Activated CD8-positive, alpha-beta T cell treated with anti-CD3 and anti-CD28 coated beads for 36 hours (primary cell): ENCODE measurements at places on chromosomes 2 and 18.
A peak's percentile ranks its signal among the peaks of the same experiment; 100 is the strongest.

- no peak for DNase-seq
Measured at GRCh38 chr2:218895326-218895725, 14.7 kb downstream of the WNT10A start.

- no peak for DNase-seq
Measured at GRCh38 chr2:224959556-224959955, 82.7 kb downstream of the DOCK10 start.

GRCh38 chr2:127277028-127277427 is 16.9 kb downstream of the ERCC3 start:
- DNase-seq, result no peak

DNA sequence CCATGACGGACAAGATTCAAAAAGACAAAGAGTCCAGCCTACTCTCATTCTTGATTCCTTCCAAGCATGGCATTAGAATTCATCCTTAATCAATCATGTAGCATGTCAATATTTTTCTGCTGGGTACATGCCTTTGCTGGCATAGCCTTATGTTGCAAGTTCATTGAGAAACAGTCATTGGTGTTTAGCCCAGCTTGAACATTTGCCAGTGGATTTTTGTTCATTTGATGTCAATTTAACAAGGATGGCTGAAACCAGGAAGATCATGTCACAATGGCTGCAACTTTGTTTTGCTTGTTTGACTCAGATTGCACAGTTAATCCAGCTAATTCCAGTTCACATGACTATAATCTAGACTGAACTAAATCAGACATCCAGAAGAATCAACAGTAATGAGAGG is 1132.2 kb downstream of the LRP1B start:
- DNase-seq, result no peak

GRCh38 chr2:229231328-229231868 is 39.7 kb downstream of the PID1 start:
- no peak for DNase-seq

DNA sequence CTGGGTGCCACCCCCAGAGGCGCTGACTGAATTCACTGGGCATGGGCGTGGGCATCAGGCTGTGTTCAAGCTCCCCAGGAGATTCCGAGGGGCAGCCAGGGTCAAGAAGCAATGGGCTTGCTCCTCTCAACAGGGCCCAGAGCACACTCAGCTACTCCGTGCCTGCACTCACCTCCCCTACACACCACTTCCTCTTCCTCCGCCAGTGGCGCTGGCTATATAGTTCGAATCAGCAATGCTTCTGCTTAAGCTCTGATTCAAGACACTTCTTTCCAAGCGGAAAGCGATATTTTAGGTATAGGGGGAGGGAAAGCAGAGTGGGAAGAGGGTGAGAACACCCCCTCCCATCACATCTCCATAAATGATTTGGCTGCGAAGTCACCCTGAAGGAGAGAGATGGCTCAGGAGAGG is 42.1 kb downstream of the CRACDL start:
- no peak for DNase-seq

DNA sequence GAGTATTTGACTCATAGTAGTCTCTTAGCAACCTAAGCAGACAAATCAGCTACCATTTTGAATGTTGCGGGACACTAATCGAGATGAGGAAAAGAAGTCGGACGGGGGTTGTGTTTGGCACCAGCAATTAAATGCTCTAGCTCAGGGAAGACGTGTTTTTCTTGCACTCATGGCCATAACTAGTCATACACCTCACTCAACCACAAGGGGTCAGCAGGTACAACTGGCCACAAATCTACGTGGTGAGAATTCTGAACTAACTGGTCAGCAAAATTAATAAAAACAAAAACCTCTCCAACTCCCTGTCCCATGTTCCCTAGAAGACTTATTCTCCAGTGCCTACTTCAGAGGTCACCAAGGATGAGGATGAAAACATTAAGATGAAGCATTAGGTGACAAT is 1467.8 kb downstream of the DPP10 start:
- DNase-seq, result no peak

- DNase-seq, result peak; percentile 39
Measured at GRCh38 chr18:56702946-56703345, 51.8 kb downstream of the WDR7 start.

DNA sequence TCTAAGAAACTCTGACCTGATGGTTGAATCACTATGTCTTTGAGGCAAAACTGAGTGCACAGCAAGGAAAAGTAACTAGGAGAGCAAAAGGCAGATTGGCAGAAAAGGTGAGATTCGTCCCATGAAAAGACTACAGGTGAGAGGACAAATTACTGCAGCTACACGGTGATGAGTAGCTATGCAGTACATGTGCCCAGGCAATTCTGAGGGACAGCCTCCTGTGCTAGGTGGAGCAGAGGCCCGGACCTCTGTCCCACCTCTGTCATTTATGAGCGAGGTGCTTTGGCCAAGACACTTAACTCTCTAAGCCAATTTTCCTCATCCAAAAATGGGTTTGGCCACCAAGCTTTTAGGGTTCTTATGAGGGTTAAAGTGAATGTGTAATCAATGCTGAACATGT is 59.9 kb downstream of the GRB14 start:
- no peak for DNase-seq

DNA sequence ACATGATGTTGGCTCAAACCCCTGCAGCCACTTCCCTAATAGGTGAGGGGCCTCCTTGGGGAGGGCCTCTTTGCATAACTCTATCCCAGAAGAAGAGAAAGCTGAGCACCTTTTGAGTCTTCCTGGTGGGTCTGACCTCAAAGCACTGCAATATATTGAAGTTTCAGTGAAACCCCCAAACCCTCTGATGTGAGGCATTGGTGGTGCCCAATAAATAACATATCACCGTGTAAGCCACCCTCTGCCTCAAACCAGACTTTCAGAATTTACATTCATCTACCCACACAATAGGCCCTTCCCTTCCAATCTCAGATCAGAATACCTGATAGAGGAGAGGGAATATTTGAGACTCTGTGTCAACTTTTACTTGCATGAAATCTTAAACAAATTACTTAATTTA is 142.8 kb upstream of the STK17B start:
- DNase-seq, result no peak

GRCh38 chr18:9643549-9643948 is 29.2 kb upstream of the PPP4R1 start:
- DNase-seq, result no peak

DNA sequence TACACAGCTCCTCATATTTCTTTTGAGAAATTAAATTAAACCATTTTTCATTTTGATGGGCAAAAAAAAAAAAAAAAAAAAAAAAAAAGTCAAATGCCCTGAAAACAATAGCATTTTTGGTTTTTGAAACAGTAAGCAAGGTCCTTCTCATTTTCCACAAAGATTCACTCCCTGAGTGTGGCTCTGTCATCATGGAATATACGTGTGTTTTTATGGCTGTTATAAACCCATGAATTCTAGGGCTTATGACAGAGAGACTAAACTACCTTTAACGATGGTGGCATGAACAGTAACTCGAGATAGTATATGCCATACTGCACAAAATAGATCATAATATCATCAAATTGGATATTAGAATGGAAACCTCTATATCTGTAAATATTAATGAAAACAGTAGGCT is 179.2 kb upstream of the ZNF521 start:
- no peak for DNase-seq

GRCh38 chr2:46096260-46096659 is 200.9 kb upstream of the EPAS1 start:
- no peak for DNase-seq

DNA sequence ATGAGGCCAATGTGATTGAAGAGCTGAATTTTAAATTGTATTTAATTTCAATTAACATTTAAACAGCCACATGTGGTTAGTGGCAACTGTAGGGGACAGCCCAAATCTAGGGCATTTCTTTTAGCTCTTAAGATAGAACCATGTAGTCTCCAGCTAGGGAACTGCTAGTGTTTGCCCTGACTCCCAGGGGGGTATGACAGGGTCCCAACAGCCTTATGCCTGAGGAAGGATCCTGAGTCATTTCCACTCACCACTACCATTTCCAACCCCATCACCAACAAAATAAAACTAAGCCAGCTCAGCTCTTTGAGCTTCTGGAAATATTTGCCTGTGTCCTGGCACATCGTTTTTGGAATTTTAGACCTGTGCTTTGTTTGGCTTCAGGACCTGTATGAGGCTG is 13.7 kb upstream of the GMCL1 start:
- no peak for DNase-seq

DNA sequence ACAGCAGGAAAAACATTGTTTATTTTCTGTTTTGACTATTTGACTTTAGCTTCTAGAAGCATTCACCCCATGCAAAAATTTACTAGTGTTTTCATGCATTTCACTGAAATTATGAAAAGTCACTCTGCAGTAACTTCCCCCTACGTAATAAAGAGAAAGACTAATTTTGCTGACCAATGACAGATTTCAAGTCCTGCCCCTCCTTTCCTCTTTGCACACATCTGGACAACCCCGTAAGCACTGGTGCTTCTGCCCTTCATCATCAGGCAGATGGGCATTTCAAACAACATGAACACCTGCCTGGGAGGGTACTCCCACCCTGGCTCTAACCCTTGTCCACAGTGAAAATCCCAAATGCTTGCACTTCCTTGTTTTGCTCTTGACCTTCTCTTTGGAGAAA is 815.0 kb upstream of the ID2 start:
- no peak for DNase-seq

DNA sequence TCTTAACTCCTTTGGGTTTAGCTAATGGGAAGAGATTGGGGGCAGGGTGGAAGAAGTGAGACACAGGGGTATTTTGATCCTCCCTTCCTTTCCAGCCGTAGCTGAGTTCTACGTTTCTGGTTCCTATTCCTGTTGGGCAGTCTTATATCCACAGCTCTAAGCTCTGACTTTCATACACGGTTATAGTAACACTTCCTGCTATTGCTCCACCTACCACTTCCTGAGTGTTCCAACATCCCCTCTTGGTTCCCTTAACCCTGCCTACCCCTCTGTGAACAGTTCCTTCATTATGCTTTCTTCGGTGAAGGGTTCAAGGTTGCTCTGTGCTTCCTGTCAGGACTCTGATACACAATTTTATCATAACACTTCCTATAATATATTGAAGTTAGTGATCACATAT is 205.1 kb downstream of the DNAH7 start:
- no peak for DNase-seq

DNA sequence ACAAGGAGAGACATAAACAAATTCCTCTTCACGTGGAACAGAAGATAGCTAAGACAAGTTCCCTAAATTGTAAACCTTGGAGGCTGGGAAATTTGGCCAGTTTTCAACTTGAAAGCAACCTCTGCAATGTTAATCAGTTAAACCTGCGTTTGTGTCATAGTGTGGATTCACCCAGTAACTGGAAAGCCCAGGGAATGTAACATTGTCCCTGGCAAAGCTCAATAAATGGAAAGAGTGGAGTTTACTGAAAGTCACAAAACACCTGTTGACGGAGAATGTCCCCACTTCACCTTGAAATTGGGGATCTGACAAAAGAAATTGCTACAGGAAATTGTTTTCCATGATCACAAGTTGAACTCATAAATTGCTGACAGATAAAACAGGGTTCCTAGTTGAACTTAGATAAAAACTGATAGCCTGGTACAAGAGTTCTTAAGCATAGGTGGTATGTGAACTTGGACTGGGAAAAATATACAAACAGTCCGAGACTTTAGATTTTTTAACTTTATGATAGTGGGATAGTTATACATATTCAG is 15.0 kb upstream of the ME2 start:
- no peak for DNase-seq

- DNase-seq, result peak; percentile 80
Measured at GRCh38 chr2:24049485-24050021, at the start of gene FKBP1B. TSS of gene FKBP1B (plus strand) at chr2:24049741. CDS start at chr2:24049850, 109 bp downstream.

DNA sequence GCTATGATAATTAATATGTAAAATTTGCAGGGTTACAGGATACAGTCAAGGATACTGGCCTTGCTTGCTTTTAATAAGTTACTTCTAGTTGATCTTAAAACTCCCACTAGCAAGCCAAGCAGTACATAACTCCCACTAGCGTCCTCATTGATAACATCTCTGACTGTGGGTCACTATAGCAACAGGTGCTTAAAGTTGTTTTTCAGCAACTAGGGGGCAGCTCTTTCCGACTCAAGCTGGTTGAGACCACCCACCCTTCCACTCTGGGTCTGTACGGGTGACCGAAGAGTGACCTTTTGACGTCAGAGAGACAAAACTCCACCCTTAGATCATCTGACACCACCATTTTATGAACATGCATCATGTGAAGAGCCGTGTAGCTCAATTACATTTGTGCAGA is 208.6 kb downstream of the MYO1B start:
- DNase-seq, result no peak

DNA sequence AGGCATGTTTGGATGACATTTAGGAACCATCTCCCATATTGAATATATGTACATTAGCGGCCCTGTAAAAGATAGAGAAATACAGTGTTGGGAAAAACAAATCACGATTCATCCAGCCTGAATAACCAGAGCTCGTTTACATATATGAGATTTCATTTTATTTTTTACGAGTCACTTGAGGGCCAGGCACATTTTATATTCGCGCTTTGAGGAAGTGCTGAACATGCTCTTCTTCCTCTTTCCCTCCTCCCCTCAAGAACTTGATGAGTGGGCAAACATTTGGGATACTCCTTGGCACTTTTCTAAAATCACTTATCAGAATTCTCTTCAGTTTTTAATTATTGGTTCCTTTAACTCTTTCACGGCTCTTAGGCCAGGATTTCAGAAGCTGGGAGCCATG is 268.0 kb upstream of the TANK start:
- no peak for DNase-seq

- DNase-seq, result no peak
Measured at GRCh38 chr2:152874955-152875354, 156.5 kb downstream of the ARL6IP6 start.

DNA sequence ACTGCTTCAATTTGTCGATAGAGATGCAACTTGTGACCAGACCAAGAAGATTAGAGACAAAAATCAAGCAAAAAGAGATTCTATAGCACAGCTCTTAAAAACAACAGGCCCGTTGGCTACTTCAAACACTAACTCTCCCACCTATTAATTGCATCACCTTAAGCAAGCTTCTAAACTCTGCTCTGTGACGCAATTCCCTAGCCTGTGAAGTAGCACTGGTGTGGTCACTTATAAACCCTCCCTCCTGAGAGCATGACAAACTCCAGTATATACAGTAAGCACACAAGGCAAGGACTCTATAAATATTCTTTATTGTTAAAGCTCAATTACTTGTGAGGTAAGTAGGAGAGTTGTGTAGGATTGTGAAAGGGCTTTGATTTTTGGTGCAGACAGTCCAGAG is 72.3 kb downstream of the CMPK2 start:
- no peak for DNase-seq

DNA sequence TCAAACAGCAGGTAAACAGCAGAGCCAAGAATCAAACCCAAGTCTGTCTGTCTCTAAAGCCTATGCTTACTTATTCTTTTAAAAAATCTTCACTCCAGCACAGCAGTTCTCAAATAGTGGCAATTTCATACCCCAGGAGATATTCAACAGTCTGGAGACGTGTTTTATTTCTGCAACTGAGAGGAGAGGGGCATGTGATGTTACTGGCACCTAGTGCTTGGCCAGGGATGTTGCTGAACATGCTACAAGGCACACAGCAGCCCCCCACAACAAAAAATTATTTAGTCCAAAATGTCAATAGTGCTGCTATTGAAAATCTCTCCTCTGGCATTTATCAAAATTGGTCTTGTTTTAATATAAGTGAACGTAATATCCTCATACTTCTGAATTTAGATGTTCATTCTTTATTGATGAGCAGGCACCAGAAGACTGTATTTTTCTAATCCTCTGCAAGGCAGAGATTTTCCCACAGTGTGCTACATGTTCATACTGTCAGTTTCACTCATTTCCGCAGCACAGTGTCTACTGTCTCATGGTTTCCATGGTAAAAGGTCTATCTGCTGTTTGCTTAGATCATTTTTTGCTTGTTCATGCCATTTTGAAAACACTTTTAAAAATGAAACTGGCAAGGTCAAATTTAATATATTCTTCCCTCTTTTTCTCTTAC is 90.5 kb downstream of the LRATD1 start:
- DNase-seq, result no peak

- DNase-seq, result no peak
Measured at GRCh38 chr2:24353973-24354372, 6.4 kb downstream of the ITSN2 start.
